Prostate gland (tissue), 2 donors: ENCODE measurements at places on chromosomes 6 and 20. TPM values are rescaled to one million over a fixed set of nuclear protein-coding genes. Genes with fewer than 3 reads are reported as not detected.

DNA sequence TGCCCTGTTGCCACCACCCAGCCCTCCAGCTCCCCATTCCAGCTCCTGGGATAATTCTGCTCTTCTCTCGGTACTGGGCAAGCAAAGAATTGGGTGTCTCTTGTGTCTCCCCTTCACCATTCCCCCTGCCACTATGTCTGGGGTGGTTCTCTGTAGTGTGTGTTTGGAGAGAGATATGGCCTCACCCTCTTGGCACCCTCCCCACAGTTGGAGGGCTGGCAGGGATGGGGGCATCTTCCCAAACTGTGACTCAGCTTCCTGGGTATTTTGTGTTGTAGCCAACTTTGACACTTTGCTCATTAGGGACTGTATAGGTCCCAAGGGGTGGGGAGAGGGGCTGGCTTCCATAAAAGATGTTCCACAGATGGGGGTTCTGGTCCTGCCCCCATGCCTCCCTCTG, 1.7 kb downstream of the TNXB start:
- no peak for DNase-seq

- no peak for DNase-seq
These were observed 93.3 kb upstream of the GCM1 start for GRCh38 chr6:53241938-53242337.

DNA sequence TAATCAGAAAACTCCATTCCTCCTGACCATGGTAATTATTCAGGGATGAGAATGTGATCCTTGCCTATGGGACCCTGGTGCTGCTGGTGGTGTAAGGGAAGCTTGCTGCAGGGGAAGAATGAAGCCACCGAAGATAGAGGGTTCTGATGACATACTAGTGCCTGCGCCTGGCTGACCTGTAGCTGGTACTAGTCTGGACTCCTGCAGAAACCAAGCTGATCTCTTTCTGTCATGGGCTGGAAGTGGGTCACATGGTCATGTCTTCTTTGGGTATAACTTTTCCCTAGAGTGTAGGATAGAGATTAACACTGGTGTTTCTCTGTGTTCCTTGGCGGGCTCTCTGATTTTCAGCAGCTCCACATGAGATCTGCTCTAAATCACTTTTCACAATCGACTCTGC, 8.6 kb upstream of the SLC4A11 start:
- DNase-seq, result no peak

GRCh38 chr6:44665143-44665542, 277.6 kb downstream of the CDC5L start:
- no peak for DNase-seq

LGSN gene
- total RNA-seq, result not detected

QRSL1 gene
- 9.4 TPM for total RNA-seq

ABT1 gene
- 15.7 TPM for total RNA-seq

CALHM5 gene
- 1.8 TPM for total RNA-seq
